ENCODE measurements at places on chromosomes 4 and X.
A peak's percentile ranks its signal among the peaks of the same experiment; 100 is the strongest.

- peak; percentile 72 for DNase-seq
Observed at GRCh38 chr4:2535376-2536192, 863 bp upstream of the FAM193A start.

DNA sequence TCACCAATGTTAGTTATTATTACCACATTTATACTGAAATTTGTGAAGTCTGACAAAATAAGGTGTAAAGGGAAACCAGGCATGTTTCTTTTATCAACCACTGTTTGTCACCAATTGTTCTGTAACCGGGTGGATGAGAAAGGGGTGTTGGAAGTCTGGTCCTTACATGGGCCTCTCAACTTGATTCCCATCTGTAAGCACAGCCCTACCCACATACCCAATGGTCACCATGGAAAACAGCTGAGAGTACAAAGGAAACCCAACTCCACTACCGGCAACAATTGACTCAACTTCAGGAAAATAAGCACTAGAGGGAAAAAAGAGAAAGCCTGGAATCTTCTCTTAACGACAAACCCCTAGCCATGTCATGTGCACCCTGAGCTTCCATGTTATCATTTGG is 70.8 kb upstream of the PTCHD1 start:
- DNase-seq: no peak

DNA sequence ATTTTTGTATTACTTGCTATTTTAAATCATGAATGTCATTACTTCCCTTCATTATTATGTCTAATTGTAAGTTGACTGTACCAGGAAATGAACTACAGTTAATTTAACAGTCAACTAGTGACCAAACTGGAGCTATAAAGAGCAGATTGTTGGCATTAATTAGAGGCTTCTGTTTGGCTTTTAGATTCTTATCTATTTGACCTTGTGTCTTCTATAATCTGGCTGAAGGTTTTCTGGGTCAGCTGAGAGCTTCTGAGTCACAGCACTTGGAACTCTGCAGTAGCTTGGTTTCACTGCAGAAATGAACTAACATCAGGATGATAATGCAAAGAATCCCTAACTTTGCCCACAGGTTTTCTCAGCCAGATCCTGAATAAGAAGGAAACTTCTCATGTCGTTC is 169.2 kb upstream of the LEF1 start:
- DNase-seq: no peak

- DNase-seq: peak; percentile 48
Observed at GRCh38 chrX:7088968-7089615, 58.4 kb upstream of the STS start.

DNA sequence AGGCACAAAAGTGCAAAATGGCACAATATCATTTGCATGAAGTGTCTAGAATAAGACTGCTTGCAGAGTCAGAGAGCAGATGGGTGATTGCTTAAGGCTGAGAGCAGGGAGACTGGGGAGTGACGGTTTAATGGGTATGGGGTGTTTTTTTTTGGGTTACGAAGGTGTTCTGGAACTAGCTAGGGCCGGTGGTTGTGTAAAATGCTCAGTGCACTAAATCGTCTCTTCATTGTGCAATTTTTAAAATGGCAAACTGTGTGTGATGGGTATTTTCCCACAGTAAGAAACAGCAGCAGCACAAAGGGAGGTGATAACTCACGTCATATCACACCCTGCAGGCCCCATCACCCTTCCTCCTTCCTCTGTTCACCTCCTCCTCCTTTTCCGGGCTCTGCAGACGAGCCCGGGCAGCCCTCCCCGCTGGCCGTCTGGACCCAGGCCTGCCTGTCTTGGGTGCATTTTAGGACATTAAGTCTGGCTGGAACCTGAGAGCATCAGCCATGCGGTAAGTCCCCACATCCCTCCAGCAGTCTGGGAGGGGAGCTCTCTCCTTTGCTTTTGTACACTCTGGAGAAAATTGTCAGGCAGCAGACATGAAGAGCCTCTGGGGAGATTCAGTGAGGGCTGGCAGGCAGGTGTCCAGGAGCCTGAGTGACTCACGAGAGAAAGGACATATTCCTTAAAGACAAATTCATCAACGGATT is 42.7 kb downstream of the ASMT start:
- peak; percentile 56 for DNase-seq

GRCh38 chrX:154738011-154738738 is 12.7 kb downstream of the GAB3 start:
- DNase-seq: no peak

DNA sequence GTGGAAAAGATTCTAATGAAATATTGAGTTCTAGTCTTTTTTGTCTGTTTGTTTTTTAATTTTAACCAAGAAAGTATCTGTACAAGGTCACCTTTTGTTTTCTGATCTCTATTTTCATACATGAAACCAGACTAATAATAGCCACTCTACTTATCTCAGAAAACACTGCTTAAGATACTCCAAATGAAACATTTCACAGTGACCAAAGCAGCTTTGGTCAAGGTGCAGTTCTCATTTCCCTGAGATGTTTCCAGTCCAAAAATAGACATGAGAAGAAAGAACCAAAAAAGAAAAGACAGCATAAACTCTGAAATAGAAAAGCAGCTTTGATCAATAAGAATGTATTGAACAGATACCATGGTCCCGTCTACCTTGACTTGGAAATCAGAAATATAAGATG is 782.8 kb downstream of the RAB28 start:
- no peak for DNase-seq

DNA sequence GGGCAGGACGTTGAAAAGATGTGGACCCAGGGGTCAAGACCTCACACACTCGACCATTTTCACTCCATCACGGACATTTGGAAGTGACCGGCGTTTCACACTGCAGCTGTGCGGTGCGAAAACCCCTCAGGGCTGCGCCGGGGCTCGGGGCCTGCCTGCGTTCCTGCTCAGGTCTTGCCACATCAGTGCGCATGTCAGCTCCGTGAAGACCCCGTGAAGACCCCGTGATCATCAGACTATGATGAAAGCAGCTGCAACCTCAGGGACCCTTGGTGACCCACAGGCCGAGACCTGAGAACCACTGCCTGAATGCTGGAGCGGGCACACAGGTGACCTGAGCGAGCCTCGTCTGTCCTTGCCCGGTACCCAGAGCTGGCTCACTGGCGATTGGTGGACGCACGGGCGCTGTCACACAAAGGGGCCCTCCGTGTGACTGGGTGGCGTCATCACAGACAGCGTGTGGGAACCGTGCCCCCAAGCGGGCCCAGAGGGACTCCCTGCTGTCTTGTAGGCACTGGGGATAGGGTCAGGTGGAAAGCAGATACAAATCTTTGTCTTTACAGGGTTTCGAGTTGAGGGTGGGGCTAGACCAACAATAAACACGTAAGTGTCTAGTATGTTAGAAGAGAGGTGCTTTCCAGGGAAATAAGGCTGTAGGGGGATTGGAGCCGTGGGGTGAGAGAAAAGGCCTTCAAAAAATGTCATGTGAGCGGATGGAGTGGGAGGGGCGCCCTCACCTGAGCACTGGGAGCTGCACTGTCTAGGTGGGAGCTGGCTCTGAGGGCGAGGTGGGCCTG is 12.7 kb downstream of the MSANTD1 start:
- no peak for DNase-seq

GRCh38 chr4:74845834-74846233 is 51.5 kb upstream of the BTC start:
- DNase-seq: no peak

DNA sequence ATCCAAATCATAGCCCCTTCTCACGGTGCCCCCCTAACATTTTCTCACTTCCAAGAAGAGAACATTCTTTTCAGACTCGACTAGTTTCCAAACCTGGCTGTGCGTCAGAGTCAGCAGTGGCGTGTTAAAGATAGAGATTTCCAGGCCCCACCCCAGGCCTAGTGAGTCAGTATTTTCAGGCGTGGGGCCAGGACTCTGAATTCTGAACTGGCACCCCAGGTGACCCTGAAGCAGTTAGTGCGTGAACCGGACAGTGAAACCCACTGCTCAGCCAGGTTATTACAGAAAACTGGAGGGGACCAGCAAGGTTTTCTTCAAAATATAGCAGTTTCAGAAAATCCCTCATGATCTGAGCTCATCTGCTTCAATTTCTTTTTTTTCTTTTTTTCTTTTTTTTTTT is 35.0 kb upstream of the BCOR start:
- DNase-seq: no peak

- DNase-seq: no peak
Observed at GRCh38 chrX:19775830-19776485, 111.4 kb downstream of the SH3KBP1 start.

Measured in activated T-cell treated with anti-CD3 and anti-CD28 coated beads, Interleukin-2, amount 50 U/mL, for 48 hours (primary cell).